Activated CD8-positive, alpha-beta memory T cell treated with anti-CD3 and anti-CD28 coated beads for 1 hour (primary cell): ENCODE measurements at places on chromosomes 7 and 10.

- DNase-seq = no peak
Measured at GRCh38 chr10:15472431-15473395, 101.6 kb upstream of the FAM171A1 start.

GRCh38 chr7:50783801-50784507 is 1.3 kb upstream of the GRB10 start:
- no peak for DNase-seq

DNA sequence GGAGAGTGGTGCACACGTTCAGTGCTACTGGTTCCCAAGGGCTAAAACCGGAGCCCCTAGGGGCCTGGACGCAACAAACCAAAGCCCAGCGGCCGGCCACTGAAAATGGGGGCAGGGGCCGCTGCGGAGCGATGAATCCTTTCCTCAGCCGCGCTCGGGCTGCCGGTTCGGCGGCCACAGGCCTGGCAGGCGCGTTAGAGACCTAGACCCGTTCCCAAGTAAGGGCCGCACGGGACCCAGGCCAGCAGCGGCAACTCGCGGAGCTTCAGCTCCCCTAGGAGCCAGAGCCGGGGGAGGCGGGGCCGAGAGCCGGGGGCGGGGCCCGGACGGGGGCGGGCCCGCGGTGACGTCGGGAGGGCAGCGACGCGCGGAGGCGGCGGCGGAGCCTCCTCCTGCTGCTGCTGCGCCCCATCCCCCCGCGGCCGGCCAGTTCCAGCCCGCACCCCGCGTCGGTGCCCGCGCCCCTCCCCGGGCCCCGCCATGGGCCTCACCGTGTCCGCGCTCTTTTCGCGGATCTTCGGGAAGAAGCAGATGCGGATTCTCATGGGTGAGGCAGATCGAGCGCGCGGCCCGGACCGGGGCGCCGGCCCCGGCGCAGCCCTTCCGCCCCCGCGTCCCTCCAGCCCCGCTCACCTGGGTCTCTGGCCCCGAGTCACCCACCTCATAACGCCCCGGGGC is at the start of gene ARF5:
Gene ARF5, plus strand, starts transcription at position 393 of the 678 bp plus-strand sequence. Its CDS starts 88 bp downstream, at position 481.
- peak; percentile 49 for DNase-seq

- no peak for DNase-seq
Measured at GRCh38 chr10:21296575-21297355, 228.7 kb downstream of the SKIDA1 start.

DNA sequence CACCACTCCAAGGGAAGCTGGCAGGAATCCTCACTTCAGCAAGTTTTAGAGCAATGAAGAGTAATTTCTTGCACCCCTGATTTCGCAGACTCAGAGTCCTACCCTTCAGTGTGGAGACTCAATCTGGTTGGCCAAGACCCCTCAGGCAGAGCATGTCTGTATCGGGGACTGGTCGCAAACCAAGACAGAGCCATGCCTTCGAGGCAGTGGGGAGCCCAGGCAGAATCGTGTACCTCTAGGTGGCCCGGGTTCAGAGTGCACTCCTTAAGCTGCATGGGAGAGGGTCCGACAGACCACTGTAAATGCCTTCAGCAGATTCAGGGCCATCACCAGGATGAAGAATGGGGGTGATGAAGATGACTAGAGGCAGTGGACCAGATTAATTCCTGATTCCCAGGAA is 94.9 kb downstream of the STRA8 start:
- no peak for DNase-seq

DNA sequence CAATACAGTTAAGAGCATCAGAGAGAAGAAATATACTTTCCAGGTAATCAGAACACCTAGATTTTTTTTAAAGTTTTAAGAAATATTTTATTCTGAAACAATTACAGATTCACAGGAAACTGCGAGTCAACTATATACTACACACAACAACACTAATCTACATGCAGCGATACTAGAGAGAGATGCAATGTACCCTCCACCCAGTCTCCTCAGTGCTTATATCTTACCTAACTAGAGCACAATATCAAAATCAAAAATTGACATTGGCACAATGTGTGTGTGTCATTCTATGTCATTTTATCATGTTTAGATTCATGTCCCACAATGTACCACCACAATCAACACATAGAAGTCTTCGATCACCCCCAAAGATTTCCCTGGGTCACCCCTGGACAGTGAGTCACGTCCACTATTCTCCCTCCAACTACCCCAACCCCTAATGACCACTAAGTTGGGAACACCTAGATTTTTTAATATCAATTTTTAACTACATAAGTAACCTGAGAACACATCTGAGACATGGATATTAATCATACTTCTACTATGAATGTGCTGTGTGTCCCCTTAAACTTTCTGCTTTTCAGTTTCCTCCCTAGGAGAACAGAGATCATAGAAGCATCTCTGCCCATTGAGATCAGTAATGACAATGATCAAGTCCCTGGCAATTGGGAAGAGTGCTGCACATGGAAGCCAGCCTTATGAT is 86.5 kb downstream of the GSAP start:
- DNase-seq = no peak

- DNase-seq = no peak
Measured at GRCh38 chr10:114350751-114351150, 53.6 kb downstream of the AFAP1L2 start.

DNA sequence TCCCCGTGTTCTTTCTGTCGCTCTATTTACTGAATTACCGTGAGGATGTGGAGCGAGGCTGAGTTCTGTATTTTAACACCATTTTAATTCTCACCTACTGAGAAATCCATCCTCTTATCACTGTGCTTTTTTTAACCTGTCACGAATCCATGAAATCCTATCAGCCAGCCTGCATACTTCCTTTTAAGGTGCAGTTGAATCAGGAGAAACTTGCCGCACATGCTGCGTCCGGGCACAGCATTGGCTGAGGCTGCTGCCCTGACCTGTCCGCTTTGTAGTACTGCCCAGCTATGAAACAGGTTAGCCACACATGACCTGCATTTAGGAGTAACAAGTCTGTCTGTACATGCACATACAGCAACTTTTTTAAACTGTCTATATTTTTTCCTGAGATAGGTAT is 82.5 kb downstream of the EGFR start:
- DNase-seq = no peak

DNA sequence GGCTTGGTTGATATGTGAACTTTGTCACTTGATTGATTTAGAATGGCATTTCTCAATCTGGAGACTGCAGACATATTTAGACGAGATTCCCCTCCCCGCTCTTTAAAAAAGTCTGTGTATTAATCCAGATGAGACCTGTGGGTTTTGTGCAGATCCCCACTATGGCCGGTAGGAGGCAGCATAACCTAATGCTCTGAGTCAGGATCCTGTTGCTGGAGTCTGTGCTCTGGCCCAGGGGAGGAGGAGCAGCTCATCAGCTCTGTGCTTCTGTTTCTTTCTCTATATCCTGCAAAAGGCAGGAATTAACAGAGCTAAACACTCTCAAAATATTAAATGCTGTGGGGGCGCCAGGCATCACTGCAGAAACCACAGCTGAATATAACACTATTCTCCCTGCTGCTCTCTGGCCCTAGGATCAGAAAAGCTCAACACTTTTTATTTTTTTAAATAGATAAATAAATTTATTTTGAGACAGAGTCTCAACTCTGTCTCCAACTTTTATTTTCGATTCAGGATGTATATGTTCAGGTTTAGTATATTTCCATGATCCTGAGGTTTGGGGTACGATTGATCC is 23.9 kb upstream of the SEPHS1 start:
- peak; percentile 38 for DNase-seq

DNA sequence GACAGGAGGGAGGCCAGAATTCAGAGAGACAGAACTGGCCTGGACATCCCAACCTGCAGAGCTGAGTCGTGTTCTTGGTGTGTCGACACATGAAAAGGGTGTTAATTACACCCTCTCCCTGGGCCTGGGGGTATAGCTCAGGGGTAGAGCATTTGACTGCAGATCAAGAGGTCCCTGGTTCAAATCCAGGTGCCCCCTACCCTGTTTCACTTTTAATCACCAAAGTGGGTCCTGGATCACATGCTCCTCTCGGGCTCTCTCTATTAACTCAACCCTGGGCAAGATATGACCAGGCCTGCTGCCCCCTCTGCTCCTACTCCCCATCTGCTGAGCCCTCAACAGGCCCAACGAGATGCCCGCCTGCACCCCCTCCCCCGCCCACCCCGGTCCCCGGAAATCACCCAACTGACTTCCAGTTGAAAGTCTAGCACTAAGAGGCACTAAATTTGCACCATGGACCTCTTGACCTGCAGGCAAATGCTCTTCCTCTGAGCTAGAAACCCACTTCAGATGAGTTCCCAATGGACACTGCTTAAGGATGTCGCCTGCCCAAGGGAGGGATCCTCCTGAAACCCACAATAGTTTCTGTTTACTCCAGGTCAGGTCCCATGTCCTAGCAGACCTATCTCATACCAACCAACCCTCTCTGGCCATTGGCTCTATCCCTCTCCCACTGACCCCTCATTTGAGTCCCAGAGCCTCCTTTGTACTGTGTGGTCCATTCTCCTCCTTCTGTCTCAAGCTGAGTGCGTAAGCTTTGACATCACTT is 137.6 kb downstream of the ZNF467 start:
- no peak for DNase-seq

DNA sequence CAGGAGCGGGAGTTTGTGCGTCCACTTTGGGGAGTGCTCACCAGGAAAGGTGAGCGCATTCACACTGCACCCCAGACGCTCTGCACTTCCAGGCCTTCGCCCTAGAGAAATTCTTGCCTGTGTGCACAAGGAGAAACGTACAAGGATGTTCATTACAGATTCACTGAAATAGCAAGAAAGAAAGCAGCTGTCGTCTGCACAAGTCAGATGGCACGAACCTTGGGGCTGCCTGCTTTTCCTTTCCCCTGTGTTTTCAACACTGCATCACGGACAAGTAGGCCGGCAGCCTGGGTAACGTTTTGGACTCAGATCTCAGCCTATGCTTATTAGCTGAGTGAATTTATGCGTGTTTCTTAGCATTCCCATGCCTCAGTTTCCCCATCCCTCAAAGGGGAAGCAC is 546.8 kb upstream of the FOXK1 start:
- DNase-seq = no peak

DNA sequence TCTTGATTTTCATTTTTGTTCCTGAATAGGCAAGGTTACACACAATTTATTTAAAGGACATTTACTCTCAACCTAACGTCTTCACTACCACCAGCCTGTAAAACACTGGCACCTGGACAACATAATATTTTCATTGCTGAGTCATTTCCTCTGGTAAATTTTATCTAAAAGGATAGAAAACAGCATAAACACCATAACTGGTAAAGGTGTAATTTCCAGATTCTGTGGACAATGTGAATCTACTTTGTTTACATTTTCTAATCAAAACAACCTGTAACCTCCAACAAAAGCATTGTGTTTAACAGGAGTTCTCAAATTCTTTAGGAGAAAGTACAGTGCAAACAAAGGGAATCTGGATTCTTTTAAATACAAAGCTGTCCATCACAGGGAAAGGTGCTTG is 472.0 kb upstream of the AKR1E2 start:
- no peak for DNase-seq

DNA sequence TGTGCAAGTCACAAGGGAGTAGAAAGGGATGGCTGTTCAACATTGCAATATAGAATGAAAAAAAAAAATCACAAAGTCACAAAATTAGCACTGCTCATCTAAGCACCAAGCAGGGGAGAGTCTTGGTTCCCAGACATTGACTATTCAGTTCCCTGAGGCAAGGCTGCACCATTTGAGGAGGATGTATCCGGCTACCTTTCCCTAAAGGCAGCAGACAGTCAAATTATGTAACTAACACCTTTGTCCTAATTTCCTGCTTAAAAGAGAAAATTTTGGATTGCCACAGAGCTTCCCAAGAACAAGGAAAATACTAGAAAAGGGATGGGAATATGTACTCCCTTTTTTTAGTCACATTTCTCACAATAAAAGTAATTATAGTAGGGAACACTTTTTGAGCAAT is 148.1 kb downstream of the PCLO start:
- DNase-seq = no peak

DNA sequence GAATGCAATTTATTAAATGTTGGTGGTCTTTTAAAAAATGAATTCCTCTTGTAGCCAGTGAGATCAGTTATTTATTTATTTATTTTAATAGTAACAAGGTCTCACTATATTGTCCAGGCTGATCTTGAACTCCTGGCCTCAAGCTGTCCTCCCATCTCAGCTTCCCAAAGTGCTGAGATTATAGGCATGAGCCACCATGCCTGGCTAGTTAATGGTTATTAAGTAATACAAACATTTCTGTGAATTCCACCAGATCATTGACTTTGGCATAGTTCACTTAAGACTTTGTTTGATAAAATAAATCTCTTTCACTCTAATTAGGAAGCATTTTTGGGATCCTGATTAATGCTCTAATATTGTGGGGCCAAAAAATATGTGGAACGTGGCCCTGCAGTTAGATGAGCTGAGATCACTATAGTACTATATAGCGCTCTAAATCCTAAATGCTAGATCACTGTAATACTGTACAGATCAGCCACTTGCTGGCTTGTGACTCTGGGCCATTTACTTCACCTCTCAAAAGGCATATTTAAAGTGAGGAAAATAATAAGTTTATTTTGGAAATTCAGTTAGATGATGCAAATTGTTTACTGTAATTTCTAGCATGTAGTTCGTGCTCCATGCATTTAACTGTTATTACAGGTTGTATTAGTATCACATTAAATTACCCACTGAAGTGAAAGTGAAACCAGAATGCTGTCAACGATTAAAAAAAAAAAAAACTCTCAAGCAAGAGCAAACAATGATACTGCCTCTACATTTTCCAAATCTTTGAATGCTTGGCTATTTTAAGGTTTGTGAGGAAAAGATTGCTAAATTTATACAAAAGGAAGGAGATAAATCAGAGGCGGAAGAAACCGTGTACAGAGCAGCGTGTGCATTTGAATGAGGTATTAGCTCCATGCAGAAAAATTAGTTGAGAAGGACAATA is 15.9 kb upstream of the FAS start:
- DNase-seq = no peak

- DNase-seq = no peak
Measured at GRCh38 chr10:64076322-64076940, 555.2 kb downstream of the REEP3 start.

DNA sequence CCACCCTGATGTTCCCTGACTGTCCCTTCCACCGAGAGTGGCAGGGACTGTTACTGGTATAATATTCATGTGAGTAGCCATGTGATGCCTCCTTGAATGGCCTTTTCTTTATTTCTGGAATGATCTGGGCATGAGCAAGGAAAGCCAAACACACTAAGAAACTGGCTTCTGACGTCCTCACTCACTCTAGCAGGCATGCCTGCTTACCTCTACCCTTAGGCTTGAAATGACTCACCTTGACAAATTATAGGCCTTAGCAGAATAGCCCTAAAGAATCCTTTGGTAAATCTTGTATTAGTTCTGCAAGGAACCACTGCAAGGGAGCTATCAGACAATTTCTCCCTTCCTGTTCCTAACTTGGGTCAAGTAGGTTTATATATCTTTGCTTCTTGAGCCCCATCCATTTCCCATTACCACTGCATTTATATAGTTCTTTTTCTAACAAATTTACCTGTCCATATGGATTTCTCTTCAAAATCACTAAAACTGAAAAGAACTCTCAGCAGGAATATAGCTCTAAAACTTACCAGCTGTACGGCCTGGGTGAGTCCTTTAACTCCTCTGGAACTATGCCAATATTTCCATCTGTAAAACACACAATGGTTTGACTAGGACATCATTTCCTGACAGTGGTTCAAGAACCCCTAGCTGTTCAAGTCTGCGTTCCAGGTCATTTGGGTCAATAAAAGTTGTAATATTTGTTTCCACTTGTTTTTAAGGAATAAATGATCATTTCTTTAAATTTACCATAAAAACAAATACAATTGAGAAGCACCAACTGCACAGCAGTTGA is 13.0 kb upstream of the NDUFA5 start:
- no peak for DNase-seq
